ENCODE measurements at places on chromosomes 1 and 21.

GRCh38 chr21:45029948-45030681 is 44.3 kb upstream of the ADARB1 start:
- DNase-seq: no peak

DNA sequence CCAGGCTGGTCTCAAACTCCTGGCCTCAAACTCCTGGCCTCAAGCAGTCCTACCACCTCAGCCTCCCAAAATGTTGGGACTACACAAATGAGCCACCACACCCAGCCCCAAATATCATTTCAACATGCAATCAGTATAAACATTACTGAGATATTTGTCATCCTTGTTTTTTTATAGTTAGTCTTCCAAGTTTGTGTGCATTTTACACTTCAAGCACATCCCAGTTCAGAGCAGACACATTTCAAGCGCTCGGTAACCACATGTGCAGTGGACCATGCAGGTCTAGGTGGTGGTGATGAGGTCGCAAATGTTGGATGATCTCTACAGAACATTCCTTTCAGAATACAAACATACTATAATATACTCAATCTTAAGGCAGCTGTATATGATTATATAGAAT is 23.8 kb upstream of the APP start:
- DNase-seq: no peak

GRCh38 chr1:10852486-10852885 is 56.0 kb upstream of the CASZ1 start:
- no peak for DNase-seq

GRCh38 chr1:208988811-208989222 is 594.7 kb upstream of the CAMK1G start:
- DNase-seq: peak; percentile 10
